ENCODE measurements at places on chromosomes 5 and 9.

DNA sequence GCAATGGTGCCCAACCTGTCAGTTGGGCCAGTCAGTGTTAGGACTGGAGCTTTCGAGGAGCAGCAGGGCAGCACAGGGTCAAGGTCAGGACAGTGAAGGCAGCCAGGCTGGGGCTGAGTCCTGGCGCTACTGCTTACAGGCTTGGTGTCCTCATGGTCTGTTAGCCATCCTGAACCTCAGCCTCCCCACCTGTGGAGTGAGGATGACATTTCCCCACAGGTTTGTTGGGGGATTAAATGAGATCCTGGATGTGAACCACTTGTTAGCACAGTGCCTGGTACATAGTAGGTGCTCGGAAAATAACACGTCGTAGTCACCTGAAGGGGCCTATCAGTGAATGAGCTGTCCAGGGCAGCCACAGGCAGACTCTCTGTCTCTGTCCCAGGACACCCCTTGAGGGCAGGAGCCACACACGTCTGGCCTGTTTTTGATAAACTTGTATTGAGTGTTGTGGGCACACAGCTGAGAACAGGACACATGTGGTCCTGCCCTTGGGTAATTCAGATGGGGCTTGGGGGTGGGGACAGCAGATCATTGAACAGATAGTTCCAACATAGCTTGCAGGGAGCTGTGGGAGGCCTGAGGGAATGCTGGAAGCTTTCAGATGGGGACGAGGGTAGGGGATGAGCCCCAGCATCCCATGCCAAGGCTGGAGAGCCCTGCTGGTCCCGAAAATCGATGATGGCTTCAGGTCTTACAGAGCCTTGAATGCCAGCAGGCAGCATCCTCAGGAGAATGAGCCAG lies 69.3 kb downstream of the AMBP start:
- no peak for DNase-seq

GRCh38 chr9:107620801-107621200 lies 131.2 kb upstream of the KLF4 start:
- DNase-seq: peak; percentile 47

GRCh38 chr5:108634617-108635288 lies 112.9 kb upstream of the FER start:
- DNase-seq: no peak

- peak; percentile 63 for DNase-seq
Measured at GRCh38 chr9:32551276-32552051, 663 bp upstream of the SMIM27 start.

DNA sequence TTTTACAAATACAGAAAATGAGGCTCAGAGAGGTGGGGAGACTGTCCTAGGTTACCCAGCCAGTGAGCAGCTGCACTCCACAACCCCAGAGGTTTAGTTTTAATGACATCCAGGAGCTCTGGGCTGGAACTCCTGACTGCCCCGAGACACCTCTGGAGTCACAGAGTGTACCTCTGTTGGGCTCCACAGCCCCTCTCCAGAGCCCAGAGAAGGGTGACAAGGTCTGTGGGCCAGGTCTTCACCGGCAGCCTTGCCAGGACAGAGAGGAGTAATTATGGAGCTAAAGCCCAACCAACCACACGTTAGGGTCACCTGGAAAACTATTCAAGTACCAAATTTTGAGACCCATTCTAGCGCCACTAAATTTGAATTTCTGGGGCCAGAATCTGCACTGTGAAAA lies 11.1 kb downstream of the CDX1 start:
- no peak for DNase-seq

DNA sequence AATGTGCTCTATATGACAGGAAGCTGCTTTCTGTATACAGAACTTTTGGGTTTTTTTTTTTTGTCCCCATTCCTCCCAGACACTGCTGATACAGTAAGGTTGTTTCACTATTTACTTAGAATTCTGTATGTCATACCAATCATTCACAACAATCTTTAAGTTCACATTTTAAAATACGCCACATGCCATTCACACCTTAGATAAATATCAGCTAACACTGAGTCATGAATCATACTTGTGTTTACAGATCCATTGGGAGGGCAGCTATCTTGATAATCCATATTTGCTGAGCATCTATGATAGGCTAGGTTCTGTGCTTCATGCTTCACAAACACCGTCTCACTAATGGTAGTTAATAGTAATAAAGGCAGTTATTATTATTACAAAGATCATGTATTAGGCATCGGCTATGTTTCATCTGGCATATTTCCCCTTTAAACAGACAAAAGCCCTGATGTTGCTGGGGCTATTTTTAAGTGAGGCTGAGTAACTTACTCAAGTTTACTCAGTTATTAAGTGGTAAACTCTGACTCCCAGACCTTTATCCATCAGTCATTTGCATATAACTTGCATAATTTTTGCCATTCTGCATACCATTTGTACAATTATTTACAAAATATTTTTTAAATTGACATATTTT lies 152.2 kb upstream of the HMHB1 start:
- DNase-seq: no peak

DNA sequence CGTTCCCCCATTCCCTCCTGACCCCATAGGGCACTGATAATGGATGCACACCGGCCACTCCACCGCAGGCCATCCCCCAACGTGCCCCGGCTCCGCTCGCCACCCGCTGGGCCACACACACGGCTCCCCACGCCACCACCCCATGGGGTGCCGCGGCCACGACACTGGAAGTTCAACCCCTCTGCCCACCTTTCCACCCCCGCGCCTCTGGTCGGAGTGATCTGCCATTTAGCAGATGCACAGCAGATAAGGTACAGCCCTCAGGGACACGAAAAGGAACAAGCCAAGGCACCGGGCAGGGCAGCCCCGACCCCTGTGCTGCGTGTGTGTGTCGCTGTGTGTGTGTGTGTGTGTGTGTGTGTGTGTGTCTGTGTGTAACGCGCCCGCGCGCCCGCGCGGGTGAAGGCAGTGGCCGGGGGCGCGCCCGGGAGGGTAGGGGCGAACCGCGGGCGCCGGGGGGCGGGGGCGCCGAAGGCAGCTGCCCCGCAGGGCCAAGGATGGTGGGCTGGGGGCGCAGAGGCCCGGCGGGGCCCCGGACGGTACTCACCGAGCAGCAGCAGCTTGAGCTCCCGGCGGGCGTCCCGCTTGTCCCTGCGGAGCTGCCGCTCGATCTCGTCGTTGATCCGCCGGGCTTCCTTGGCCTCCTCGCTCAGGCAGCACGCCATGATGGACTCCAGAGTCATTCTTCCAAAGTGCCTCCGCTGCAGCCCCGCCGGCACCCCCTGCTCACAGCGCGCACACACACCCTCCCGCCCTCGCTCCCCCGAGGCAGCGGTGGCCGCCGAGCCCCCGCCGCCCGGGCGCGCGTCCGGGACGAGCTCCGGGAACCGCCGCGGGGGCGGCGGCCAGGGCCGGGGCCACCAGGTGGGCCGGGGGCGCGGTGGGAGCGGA lies 813 bp downstream of the GNAQ start:
- DNase-seq: peak; percentile 79

DNA sequence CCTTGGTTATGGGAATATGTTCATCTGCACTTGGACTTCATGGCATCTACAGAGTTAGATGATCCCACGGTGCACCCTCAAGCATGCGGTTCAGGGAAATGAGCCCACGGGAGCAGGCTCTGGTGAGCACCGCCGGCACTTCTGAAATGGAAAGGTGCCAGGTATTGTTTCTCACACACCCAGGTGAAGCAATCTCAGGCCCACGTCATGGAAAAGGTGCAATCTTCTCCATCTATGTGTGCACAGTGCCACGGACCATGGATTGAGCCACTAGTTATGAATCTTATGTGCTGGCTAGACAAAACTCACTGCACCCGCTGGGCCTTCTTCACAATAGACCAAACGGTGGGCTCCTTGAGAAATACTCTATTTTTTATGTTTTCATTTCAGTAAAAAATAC lies 27.3 kb downstream of the IRX1 start:
- no peak for DNase-seq

DNA sequence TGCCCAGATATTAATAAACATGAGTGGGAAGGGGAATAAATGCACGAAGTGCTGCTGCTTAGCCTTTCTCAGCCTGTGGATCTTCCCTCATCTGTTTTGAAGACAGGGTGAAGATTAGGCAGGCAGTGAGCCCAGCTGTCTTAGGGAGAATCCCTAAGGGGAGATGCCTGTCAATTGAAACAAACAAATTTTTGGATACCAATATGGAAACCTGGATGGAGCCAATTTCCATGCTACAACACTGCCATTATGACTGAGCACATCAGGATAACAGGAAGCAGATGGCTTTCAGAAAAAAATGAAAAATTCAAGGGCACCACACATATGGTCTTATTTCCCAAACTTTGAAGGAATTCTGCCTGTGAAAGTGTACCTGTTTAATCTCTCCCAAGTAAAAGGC lies 80.3 kb downstream of the HMHB1 start:
- DNase-seq: no peak

GRCh38 chr5:56108246-56108645 lies 113.5 kb upstream of the IL6ST start:
- no peak for DNase-seq

DNA sequence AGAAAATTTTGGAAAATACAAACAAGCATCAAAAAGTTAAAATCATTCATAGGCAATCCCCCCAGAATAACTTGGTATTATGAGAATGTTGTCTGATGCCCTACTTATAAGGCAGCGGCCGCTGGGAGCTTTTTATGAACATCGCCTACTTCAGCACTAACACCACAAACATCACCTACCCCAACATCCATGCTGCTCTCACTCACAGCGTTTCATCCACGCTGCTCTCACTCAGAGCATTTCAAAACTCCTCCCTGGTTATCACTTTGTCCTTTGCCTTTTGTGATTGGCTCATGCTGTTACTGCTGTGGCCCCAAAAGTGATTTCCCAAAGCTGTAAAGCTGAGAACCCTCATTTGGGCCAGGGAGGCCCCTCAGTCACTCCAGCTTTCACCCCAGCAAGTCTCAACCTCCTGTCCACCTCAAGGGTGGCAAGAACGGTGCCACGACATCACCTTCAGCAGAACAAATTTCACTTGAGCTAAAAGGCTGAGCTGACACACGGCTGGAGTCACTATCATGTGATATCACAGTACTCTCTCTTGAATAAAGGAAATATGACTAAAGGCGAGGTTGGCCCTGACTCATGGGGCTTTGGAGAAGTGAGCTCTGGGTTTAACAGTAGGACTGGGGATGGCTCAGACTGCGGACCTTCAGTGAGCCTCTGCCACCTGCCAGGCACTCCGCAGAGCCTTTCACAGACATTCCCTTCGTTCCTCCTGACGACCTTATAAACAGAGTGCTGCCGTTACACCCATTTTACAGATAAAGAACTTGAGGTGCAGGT lies 25.2 kb downstream of the SHC3 start:
- DNase-seq: no peak

- DNase-seq: no peak
Measured at GRCh38 chr9:129587487-129588262, 33.2 kb downstream of the C9orf50 start.

GRCh38 chr9:18384066-18384465 lies 89.9 kb upstream of the ADAMTSL1 start:
- no peak for DNase-seq

- DNase-seq: no peak
Measured at GRCh38 chr9:129247285-129248153, 69.5 kb upstream of the IER5L start.

DNA sequence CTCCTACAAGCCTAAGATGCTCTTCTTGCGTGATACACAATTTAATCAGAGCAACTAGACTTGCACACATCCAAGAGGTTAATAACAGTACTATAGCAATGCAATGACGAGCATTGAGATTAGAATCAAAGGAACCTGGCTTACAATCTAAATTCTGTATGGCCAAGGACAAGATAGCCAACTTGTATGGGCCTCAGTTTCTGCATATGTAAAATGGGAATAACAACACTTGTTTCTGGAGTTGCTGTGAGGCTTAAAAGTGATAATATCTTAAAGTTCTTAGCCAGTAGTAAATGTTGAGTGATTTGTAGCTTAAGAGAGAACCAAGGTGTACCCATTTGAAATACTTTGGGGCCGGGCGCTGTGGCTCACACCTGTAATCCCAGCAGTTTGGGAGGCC lies 2.2 kb upstream of the PUM3 start:
- no peak for DNase-seq

DNA sequence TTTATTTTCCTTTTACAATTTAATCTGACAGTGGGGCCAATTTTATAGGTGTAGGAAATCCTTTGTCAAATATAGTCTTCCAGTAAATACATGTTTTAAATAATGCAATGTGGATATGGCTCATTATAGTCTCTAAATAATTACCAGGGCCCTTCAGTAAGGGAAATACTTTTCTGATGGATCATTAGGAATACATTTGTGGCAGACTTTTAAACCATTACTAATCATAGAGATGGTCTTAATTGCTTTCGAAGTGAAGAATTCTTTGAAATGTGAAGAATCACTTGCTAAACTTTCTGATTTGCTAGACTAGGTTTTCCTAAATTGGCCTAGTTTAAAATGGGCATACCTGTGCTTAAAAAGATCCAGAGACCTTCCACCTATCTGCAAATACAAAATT lies 105.6 kb upstream of the ELL2 start:
- DNase-seq: no peak

GRCh38 chr5:74185599-74185998 lies 454.9 kb downstream of the ENC1 start:
- DNase-seq: no peak

- DNase-seq: no peak
Measured at GRCh38 chr9:137913771-137914767, 36.5 kb downstream of the CACNA1B start.

GRCh38 chr5:3346111-3346820 lies 249.4 kb upstream of the IRX1 start:
- no peak for DNase-seq

GRCh38 chr9:38083858-38084555 lies 15.0 kb upstream of the SHB start:
- no peak for DNase-seq

- no peak for DNase-seq
Measured at GRCh38 chr5:98527846-98528245, 245.6 kb upstream of the RGMB start.

- DNase-seq: no peak
Measured at GRCh38 chr5:95668728-95669127, 14.1 kb downstream of the SPATA9 start.

- no peak for DNase-seq
Measured at GRCh38 chr9:131442351-131442750, 48.5 kb downstream of the PRRC2B start.

DNA sequence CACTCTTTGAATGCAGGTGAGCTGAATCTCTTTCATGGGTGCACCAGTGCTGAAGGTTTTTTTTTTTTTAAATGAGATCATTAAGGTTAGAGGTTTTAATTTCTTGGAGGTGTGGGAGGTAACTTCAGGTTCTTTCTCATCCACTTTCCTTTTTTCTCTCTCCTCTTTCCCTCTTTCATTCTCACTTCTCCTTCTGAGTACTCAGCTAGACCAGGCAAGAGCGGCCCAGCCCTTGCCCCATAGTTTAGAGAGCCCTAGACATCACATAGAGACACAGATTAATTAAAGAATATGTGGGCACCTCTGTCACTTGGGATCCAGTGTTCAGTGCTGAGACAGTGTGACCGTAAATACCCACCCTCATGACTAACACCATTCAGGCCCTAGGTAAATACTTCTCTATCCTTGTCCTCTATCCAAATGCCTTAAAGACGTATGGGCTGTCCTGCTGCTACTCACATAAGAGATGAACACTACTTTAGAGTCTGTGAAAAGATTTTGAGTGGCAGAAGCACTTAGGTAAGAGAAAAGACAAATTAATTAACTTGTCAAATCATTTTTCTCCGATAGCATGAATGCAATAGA lies 174.1 kb downstream of the TLE4 start:
- DNase-seq: no peak

GRCh38 chr5:112886975-112887374 lies 25.9 kb downstream of the SRP19 start:
- no peak for DNase-seq

Measured in left hindlimb (tissue), 1 donor.